Stimulated activated CD8-positive, alpha-beta memory T cell treated with anti-CD3 and anti-CD28 coated beads, Interleukin-7, amount 100 ng/mL, for 4 hours (primary cell): ENCODE measurements at places on chromosomes 16 and 17.

DNA sequence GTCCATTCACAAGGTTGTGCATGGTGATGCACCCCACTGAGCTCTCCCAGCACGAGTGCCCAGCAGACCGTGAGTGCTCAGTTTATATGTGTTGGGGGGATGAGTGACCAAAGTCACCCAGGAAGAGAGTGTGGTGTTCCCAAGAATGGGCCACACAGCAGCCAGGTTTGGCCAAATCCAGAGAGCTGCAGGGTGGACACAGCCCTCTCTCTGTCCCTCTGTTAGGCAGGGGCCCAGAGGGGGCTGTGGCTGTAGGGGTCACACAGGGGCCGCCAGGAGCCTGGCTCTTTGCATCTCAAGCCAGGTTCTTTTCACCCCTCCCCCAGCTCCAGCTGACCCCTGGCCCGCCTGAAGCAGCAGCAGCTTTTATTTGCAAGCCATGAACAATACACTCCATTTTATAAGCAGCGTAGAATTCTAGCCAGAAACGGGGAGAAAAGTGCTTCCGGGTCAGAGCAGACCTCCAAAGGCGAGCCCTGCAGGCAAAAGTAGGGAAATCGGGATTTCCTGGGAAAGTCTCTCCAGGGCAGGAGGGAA lies 13.3 kb downstream of the COTL1 start:
- no peak for DNase-seq

DNA sequence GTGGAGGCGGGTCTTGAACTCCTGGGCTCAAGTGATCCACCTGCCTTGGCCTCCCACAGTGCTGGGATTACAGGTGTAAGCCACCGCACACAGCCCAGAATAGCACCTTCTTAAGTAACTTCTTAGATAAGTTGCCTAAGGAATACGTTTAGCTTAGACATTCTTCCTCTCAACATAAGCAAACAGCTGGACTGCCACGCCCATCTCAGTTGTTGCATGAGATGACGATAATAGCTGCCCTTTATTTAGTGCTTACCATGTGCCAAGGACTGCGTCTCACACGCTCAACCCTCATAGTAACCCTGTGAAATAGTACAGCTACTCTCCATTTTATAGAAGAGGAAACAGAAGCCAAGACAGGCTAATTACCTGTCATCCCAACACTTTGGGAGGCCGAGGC lies 11.8 kb downstream of the HASPIN start:
- DNase-seq = no peak

DNA sequence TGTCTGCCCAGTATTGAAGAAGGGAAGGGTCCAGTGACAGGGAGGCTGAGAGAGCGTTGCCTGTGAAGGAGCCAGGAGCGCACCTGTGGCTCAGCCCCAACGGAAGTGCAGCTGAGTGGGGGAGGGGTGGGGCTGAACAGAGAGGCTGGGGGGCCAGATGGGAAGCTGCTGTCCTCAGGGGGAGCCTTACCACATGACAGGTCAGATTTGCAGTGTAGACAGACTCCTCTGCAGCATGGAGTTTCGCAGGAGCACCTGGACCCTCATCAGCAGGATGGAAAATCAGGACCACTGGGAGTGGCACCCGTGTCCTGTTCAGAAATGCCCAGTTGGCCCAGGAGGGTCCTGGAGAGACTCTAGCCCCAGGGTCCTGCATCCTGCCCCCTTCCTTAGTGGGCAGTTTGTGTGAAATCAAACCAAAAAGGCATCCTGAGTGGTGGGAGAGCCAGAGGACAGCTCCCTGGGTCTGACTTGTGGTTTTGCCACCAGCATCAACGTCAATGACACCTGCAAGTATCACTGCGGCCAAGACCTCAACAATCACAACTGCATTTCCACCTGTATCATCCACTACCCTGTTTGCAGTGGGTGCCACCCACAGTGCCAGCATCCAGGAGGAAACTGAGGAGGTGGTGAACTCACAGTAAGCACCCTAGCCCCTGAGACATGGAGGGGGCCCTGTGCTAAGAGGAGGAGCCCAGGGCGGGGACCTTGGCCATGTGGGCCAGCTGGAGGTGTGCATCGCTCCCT lies 7.8 kb downstream of the CD300A start:
- no peak for DNase-seq

DNA sequence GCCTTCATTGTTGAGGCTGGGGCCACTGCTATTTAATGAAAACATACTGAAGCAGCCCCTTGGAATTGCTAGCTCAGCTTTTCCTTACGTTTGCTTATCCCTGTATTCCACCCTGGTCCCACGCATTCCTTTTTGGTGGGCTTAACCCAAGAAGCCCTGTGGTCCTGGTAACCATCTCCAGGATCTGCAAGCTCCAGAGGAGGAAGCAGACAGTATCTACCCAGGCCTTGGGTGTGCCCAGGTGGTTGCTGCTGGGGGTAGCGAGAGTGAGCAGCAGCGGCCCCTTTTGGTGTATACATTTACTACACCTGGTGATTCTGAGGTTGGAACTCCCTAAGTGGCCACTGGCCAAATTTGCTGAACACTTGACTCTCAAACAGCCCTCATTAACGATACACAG lies 97.7 kb downstream of the CBLN1 start:
- DNase-seq = no peak
